ENCODE measurements at places on chromosomes 7 and 10.
A peak's percentile ranks its signal among the peaks of the same experiment; 100 is the strongest.

- DNase-seq: no peak
These were observed 737 bp downstream of the CNNM2 start for GRCh38 chr10:102918817-102919245.

DNA sequence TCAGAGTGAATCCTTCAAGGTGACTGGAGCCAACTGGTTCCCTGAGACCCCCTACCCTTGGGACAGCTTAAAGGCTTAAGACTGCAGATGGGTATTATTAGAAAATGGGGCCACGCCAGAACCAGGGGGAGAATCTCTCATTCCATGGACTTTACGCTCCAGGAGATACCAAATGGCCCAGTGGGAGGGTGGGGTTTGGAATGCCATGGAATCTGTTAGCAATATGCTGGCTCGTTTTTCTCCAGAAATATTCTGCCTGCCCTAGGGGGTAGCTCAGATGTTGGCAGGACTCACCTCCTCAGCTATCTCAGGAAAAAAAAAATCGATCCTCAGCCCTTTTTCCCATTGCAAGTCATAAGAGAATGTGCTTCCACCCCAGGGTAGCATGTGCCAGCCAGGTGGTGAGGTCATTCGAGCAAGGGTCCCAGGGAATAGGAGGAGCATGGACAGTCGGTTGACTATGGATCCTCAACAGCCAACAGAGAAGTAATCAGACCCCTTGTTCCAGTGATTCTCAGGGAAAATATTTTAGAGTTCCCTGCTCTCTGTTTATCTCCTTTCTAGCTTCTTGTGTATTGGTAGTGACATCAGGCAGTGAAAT is 22.9 kb downstream of the SVIL start:
- no peak for DNase-seq

DNA sequence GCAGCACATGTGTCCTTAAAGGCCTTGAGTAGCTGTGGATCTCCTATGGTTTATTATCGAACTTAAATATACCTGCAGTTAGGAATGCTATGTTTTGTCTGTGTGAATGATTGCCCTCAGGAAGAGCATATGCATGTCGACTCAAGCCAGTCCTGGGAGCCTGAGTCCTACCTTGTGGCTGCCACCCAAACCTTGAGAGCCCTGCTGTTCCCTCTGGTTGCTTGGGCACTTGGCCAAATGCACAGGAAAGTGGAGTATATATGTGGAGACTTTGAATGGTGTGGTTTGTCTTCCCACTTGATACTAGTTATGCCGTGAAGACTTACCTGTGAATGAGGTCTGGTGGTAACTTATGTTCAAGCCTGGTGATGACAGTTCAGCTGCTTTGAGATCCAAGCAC is 409.8 kb downstream of the LRMDA start:
- no peak for DNase-seq

DNA sequence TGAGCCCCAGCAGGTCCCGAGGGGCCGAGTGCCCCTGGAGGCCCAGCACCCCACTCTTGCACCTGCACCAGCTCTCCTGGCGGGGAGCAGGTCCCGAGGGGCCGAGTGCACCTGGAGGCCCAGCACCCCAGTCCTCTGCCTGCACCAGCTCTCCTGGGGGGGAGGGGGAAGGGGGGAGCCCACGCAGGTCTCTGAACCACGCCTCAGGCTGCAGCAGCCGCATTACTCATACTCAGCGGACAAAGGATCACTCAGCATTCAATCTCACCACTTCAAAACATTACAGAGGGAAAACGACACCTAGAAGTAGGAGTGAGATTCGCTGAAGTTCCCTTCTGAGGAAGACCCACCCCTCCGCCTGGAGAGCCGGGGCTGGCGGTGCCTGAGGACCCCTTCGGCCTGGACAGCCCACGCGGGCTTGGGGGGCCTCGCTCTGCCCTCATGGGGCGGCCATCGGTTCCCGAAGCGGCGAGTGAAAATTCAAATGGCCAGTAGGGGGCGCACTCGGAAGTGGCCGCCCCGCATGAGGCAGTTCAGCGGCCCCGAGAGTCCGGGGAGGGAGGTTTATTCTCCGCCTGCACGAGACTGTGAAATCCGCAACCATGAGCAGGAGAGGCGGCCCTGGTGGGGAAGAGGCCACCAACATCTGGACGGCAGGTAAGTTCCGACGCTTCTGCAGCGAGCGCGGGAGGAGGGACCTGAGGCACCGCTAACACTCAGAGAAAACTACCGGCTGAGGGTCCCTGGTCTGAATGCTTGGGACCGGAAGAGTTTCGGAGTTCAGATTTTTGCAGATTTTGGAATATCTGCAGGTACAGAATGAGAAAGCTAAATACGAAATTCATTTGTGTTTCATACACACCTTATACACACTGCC is 1.1 kb upstream of the GPER1 start:
- DNase-seq: peak; percentile 16

- no peak for DNase-seq
These were observed 272.2 kb upstream of the YAE1 start for GRCh38 chr7:39294022-39294421.

DNA sequence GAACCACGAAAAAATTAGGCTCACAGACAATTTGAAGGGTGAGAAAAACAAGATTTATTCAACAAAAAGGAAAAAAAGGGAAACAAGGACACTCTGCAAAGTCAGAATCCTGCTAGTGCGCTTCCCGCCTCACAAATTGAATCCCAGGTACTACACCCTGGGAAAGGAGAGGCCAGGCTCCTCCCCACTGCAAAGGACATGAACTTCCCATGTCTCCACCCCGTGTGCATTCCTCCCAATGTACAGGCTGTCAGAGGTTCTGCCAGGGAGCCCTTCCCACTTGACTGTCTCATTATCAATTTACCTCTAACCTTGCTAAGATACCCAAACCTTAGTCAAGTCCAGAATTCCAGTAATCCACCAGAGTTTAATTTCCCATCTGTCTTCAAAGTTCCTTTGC is 70.4 kb upstream of the CDK1 start:
- no peak for DNase-seq

DNA sequence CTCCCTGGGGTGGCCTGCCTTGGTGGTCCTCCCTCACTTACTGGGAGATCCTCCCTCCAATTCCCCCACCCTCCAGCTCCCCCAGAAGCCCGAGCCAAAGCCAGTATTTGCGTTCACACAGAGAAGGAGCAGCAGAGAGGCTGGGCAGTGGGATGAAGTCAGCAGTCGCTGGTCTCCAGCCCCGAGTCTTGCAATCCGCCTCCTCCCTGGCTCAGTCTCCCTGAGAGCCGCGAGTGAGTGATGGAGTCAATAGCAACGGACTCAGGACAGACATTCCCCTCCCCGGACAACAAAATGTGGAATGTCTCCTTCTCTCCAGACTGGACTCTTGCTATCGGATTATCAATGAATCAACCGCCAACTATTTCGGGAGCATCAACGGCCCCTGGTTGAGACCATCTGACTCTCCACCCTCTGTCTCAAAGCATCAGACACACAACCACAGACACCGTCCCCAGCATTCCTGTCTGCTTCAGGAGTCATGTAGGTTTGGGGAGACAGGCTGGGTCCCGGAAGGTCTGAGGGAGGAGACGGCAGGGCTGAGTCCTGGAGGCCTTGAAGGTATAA is 178.4 kb downstream of the SH3PXD2A start:
- DNase-seq: no peak

GRCh38 chr7:65981965-65982792 is at the start of gene GUSB:
TSS of gene GUSB (minus strand) at chr7:65982213. CDS start at chr7:65982183, 30 bp downstream.
- DNase-seq: peak; percentile 83

- no peak for DNase-seq
These were observed 393.0 kb upstream of the MTPN start for GRCh38 chr7:136370137-136370536.

DNA sequence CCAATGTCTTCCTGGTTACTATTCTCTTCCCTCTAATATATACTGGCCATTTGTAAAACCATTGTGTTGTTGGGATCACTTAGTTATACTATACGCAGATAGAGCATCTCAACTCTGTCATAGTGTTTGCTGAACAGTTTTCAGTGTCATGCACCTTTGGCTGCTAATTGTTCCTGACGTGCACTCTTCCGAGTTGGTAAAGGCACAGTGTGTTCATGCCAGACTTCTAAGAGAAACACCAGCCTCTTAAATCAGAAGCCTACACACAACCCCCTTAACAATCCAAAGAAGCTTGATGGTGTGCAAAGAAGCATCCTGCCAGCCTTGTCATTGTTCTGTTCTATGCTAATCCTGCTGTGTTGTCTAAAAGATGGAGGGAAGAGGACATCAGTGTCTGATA is 131.1 kb downstream of the MAPK8 start:
- DNase-seq: no peak

GRCh38 chr7:111593343-111593742 is 31.1 kb upstream of the IMMP2L start:
- DNase-seq: no peak

GRCh38 chr7:132996581-132997242 is 85.2 kb downstream of the CHCHD3 start:
- no peak for DNase-seq

DNA sequence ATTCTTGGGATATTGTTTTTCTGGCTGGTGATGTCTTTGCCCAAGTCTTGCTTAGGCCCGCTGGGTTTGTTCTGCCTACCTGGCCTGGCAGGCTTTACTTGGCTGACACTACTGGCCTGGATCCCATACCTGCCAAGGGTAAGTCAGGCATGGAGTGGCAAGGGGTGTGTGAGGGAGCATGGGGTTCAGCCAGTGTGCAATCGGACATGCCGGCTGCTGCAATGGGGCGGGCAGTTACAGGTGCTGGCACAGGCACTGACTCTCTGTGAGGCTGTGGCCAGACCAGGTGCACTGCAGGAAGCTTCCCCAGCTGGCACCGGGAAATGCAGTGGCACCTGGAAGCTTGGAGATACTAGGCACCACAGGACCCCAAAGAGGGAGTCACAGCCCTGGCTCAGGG is 168.4 kb downstream of the PON1 start:
- DNase-seq: no peak

DNA sequence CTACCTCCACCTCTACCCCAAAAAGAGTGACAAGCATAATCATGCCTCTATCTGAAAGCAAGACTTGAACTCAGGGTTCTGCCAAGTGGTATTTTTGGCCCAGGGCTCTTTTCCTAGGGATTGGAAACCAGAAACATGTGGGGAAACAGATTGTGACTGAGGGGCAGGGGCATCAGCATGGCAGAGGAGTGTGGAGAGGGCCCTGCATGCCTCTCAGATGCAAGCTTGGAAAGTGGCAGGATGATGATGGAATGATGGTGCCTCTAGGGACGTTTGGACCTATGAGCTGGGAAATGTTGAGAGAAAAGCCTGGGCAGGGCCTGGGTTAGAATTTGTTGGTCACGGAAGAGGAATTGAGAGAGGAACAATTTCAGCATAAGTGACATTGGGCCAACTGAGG is 78.4 kb upstream of the LEP start:
- DNase-seq: no peak

DNA sequence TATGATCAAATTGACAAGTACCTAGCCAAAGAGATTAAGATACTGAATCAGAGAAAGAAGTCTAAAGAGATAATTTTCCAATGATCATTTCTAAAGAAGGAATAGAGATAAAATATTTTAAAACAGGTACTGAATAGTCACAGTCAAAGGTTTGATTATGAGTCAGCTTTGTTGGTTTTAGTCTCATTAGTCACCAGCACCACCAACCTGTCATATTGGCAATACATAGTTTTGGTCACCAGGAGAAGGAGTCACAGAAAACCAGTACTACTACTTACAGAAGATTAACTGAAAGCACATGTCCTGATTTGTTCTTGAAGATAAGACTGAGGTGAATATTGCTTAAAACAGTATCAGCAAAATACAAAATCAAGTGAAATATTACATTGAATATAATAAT is 34.6 kb downstream of the ZEB1 start:
- peak; percentile 48 for DNase-seq

GRCh38 chr7:47483604-47484273 is 98.2 kb downstream of the TNS3 start:
- peak; percentile 55 for DNase-seq

DNA sequence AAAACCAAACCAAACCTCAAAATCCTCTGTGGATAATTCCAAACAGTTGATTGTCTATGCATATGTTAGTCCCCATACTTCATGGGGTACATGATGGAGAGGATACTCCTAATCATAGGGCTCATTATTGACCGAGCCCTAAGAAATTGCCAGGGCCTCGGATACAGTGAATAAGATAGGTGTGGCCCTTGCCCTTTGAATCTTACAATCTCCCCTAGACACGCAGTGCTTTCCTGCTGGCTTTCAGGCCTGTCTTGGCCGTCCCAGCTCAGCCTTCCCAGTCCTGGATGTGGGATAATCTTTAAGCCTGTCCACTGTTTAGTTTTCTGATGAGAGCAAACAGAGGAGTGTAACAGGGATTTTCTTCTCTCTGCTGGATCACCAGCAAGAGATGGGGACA is 161.8 kb downstream of the TMEM178B start:
- no peak for DNase-seq

DNA sequence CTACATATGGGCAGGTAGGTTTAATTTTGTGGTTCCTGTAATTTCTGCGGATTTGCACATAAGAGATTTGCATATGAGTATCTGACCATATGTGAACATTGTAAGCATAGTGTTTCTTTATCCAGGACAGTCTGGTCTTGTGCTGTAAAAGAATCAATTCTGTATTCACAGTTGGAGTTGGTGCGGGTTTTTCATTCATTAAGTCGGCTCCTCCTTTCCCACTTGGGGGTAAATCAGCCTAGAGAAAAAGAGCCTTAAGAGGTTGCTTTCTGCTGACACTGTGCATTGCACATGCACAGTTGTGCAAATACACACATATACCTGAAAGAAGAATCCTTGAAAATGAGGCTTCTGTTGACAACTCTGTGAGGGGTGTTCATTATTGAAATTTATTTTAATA is 6.1 kb upstream of the CYP26C1 start:
- no peak for DNase-seq

DNA sequence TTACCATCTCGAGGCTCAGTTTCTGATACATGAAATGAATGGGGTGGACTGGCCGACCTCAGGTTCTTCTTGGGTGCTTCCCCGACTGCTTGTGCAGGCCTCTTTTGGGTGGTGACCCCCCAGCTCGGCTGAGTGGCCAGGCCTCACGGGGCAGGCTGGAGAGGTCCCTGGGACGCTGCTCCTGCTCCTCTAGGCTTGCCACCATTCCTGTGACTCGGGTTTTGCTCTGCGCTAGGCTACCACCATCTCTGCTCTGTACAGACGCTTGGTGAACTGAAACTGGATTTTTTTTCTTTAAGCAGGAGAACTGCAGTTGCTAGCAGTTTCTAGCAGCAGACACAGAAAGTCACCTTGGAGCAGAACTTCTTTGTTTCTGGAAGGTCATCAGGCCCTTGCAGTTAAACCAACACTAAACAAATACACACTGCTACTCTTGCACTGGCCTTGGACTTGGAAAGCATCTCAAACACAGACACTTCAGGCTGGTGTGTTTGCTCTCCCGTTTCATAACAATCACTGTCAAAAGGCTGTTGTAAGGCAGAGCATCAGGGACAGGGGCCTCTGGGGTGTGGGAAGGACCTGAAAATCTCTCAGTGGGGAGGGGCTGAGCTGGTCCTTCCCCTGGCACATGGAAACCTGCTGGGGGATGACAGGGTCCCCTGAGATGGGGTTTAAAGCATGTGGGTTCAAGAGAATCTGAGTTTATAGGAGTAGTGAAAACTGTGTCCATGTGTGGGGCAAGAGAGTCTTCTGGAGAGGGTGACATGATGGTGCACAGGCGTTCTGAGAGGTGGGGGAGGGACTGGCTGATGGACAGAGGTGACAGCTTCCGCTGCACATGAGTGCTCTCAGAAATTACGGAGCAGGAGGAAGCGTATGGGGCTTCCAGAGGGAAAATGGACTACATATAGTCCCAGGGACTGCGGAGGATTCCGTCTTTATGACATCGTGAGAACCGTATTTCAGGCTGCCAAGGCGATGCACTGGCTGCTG is 35.0 kb upstream of the GIMAP8 start:
- DNase-seq: no peak
